ENCODE measurements at places on chromosomes 6 and 20.

DNA sequence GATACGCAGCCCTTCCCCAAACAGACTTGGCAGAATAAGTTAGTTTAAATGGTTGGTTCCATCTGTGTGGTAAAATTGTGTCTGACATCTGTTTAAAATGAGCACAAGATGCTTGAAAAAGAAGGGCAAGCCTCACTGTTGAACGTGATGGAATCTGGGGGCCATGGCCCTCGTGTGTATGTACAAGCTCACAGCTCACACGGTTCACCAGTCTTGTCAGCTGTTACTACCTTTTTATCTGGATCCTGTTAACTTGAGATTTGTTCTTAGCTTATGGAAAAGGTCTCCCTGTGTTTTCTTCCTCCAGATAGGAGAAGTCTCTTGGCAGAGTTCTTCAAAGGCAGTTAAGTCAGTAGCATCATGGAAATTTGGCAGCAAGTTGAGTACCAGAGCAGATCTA is 270.6 kb downstream of the KHDC1L start:
- DNase-seq = peak; percentile 35

- DNase-seq = no peak
Measured at GRCh38 chr6:70370496-70370895, 42.8 kb upstream of the FAM135A start.

- DNase-seq = no peak
Measured at GRCh38 chr6:90885611-90886056, 298.8 kb upstream of the MAP3K7 start.

DNA sequence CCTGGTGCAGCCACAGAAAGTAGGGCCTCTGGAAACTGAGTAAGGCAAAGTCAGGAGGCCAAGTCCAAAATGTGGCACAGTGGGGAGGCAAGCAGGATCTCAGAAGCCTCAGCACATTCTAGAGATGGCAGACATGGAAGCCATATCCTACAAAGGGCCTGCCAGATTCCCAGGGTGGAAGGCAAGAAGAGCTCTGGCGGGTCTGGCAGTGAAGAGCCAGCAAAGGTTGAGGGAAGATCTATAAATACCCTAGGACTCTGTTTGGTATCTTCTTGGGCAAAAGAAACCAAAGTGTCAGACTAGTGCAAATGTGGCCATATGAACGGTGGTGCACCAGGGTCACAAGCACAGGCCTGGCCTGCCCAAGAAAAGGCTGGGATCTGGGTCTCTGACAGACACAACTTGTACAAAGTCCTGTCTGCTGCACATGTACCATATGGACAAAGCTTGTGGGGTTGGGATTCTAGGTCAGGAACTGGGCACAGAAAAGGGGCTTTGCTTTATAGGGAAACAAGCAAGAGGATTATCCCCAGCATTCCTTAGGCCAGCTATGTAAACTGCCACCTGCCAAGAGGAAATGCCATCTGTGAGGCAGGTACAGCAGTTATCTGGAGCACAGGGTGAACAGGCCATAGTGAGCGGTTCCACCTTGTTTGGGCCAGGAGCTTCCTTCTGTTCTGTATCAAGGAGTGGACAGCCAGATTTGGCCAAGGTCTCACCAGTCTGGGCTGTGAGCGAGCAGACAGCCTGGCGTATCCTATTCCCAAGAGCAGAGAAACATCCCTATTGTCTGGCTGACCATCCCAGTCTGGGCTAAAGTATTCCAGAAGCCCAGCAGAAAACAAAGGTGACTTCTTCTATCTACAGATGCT is 36.3 kb upstream of the SLC4A11 start:
- DNase-seq = no peak

- DNase-seq = peak; percentile 87
Measured at GRCh38 chr6:42452171-42453030, 675 bp upstream of the TRERF1 start.

- peak; percentile 75 for DNase-seq
Measured at GRCh38 chr20:380763-381580, 412 bp downstream of the TRIB3 start.
